ENCODE measurements at places on chromosomes 6 and 20.
A peak's percentile ranks its signal among the peaks of the same experiment; 100 is the strongest.

GRCh38 chr6:155411154-155412052, 44.2 kb downstream of the NOX3 start:
- DNase-seq = no peak

DNA sequence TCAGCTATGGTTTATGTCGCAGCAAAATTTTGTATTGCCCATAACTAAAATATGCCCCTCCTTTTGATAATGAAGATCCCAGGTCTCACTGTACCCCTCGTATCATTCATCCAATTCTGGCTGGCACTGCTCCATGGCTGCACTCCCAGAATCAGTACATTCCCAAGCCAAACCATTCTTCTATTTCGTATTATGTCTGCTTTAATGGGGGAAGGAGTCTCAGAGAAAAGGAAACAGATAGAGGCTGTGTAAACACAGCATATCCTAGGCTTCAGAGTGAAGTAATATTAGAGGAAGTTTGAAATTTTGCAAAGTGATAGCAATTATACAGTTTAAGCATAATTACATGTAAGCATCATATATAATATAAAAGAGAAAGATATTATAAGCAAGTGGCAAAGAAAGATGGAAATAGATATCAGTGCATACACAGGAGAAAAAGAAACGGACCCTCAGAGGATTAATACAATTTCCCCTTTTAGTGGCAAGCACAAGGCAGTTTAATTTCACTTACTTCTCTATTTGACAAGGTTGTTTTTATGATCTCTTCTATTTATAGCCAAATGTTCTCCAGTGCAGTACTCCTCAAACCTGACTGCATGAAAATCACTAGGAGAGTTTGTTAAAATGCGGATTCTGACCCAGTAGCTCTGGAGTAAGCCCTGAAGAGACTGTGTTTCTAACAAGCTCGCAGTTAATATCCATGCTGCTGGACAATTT, 56.5 kb upstream of the TENT5A start:
- DNase-seq = no peak

GRCh38 chr6:31158863-31159855, 770 bp downstream of the TCF19 start:
- DNase-seq = peak; percentile 17

DNA sequence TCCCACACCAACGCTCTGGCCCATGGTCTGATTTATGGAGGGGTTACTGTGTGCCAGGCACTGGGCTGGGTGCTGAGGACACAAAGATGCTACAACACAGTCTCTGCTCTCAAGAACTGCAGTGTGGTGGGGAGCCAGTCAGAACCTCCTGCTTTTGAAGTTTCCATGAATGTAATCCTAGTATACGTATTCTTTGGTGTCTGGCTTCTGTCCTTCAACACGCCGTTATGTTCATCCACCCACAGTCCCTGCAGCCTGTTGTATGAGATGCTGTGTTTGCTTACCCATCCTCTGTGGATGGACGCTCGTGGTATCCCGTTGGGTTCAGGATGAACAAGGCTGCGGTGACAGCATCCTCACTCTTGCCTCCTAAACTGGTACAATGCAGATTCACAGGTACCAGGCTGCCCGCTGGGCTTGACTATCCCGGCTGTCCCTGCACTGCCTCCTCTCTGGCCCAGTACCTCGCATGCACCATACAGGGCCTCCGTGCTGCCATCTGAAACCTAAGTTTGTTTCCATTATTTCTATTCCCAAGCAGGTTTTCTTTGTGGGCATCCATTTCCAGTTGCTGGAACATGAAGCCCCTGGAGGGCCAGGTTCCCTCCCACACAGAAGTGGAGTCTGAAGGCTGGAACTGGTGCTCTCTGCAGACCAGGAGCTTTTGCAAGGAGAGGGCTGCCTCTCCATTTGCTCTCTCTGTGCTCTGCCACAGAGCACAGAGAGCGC, 364.5 kb downstream of the ZFAND3 start:
- no peak for DNase-seq

- no peak for DNase-seq
Measured at GRCh38 chr20:47038566-47039560, 144.2 kb downstream of the EYA2 start.

GRCh38 chr6:126267626-126268025, 72.3 kb upstream of the CENPW start:
- DNase-seq = no peak

DNA sequence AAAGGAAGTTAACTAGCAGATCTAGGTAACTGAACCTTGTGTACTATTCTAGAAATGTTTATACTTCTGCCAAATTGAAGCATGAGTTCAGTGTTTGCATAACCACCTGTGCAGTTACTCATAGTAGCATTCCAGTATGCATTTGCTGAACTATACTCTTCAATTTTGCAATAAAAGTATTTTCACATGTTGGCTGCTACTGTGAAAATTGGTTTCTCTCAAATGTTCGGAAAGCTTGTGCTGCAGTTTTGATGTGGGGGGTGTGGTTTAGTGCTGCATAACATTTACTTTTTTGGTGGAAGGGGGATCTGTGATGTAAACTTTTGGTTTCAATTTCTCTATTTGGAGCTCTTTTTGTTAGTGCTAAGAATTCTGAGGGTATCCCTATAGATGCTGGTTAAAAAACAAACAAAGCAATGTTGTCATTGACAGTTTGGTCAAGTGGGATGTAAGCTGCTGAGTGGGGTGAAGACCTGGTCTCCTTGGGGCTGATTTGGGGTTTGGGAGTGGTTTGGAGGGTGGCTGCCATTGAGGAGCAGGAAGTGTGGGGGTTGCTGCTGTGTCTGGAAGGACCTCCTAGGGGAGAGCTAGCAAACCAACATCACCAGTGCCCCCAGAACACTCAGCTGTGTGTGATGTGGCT, 87.8 kb downstream of the CARMIL1 start:
- peak; percentile 56 for DNase-seq

- peak; percentile 74 for DNase-seq
Measured at GRCh38 chr20:24109008-24109407, 120.4 kb upstream of the GGTLC1 start.

DNA sequence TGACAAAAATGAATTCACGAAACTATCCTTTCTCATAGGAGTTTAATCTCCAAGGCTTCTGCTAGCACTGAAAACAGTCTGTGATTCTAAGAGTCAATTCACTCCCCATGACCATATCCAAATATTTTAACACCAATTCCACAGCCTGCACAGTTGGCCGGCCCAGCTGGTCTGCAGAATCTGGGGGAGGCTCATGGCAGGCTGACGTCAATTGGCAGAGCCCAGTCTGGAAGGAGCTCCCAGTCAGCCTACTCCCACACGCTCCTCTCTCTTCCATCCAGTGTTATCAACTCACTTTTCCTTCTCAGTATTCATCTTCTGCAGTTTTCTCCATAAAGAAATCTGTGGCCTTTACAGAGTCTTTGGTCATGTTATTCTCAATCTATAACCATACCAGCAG, 111.0 kb downstream of the TBXT start:
- DNase-seq = no peak

DNA sequence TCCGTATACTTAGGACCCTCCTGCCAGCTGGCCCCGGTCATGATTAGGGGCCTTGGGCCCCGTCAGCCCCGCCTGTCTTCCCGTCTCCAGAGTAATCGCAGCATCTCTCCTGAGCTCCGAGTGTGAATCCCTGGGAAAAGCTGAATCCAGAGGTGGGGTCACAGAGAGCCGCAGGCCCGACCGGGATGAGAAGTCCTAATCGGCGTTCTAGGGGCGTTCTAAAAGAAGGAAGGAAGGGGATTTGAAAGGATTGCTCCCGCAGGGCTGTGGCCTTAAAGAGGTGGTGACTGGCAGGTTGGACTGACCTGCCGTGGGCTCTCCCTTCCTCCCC, 371 bp downstream of the HMGN4 start:
- DNase-seq = no peak

DNA sequence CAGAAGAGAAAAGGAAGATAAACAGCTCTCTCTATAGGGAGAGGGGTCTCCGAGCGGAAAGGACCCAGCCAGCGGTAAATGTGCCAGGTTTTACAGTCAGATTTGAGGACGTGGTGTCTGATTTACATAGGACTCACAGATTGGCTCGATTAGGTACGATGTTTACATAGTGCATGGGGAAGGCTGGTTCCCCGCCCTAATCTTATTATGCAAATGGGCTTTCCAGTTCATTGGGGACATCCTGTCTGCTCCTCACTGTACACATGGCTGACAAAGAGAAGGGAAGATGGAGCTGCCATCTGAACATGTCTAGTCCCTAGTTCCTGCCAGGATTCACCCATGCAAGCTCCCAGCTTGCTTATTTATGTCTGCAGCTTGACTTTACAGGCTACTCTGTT, 119.9 kb downstream of the RNF144B start:
- DNase-seq = no peak

DNA sequence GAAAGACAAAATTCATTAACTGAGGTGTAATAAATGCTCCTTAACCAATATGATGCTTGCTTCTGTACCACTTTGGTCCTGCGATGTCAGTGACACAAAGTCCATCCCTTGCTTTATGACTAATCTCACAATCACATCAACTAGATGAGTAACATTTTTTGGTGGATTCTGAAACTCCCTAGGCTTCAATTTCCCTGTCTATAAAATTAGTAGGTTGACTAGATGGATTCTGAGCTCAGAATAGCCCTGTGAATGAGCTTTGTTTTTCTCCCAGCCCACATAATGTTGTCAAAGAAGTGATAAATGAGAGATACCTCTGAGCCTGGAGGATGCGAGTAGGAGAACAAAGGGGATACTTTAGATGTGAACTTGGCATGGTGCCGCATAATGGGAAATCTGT, 9.1 kb downstream of the TXLNB start:
- DNase-seq = no peak

DNA sequence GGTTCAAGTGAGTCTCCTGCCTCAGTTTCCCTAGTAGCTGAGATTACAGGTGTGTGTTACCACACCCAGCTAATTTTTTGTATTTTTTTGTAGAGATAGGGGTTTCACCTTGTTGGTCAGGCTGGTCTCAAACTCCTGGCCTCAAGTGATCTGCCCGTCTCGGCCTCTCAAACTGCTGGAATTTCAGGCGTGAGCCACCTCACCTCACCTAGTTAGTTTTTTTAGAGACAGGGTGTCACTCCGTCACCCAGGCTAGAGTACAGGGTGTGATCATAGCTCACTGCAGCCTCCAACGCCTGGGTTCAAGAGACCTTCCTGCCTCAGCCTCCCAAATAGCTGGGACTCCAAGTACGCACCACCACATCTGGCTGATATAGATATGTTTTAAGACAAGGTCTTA, 22.9 kb downstream of the SYTL3 start:
- no peak for DNase-seq
